ENCODE measurements at places on chromosomes 13 and 19. TPM values are rescaled to one million over a fixed set of nuclear protein-coding genes. Genes with fewer than 3 reads are reported as not detected.

The ZNF580 gene
- 13.7 TPM for total RNA-seq

The FXYD3 gene
- total RNA-seq = not detected

The UNC13A gene
- total RNA-seq = not detected

The CEACAM20 gene
- total RNA-seq = not detected

The ADGRE2 gene
- 2.3 TPM for total RNA-seq

The HCN2 gene
- not detected for total RNA-seq

The TLE2 gene
- 6.5 TPM for total RNA-seq

The KIR3DL1 gene
- total RNA-seq = not detected

The TRPC4 gene
- total RNA-seq = 0.19 TPM

The SPIB gene
- total RNA-seq = not detected

The IFNL1 gene
- total RNA-seq = not detected

The ZNF799 gene
- total RNA-seq = 7.5 TPM

The HSD17B14 gene
- total RNA-seq = 6.4 TPM

The PCP2 gene
- total RNA-seq = not detected

The COL4A2 gene
- 975 TPM for total RNA-seq

The APOC4 gene
- total RNA-seq = not detected

The MYO16 gene
- 0.51 TPM for total RNA-seq

The NLRP13 gene
- total RNA-seq = not detected

The NFKBIB gene
- 12.1 TPM for total RNA-seq

The F10 gene
- 25.5 TPM for total RNA-seq

The EFNB2 gene
- 4.6 TPM for total RNA-seq

The CD177 gene
- not detected for total RNA-seq

The CYP2F1 gene
- not detected for total RNA-seq

The NALCN gene
- 0.17 TPM for total RNA-seq

The SRRM5 gene
- 0.66 TPM for total RNA-seq

The PRSS57 gene
- total RNA-seq = not detected

The FPR1 gene
- total RNA-seq = 25.3 TPM

The PCDH17 gene
- 5.7 TPM for total RNA-seq

The SEMA6B gene
- total RNA-seq = 2.6 TPM

The PABPC3 gene
- 0.19 TPM for total RNA-seq

The BCL2L12 gene
- total RNA-seq = 7.9 TPM

The MTUS2 gene
- total RNA-seq = not detected

The NKG7 gene
- 3.7 TPM for total RNA-seq

The LAIR1 gene
- 34.6 TPM for total RNA-seq

The CNN1 gene
- 9.3 TPM for total RNA-seq

The FXYD1 gene
- total RNA-seq = 28.7 TPM

The CYP2A7 gene
- not detected for total RNA-seq

The SCEL gene
- 0.22 TPM for total RNA-seq

The PROSER3 gene
- total RNA-seq = 4.0 TPM

The KLK2 gene
- total RNA-seq = not detected

The ZNF234 gene
- total RNA-seq = 4.9 TPM

The GRIK5 gene
- total RNA-seq = not detected

The EXOC3L2 gene
- total RNA-seq = 0.51 TPM

The MRPS12 gene
- total RNA-seq = 21.9 TPM

The C13orf46 gene
- not detected for total RNA-seq

The OR10H1 gene
- total RNA-seq = not detected

The CCDC122 gene
- 2.6 TPM for total RNA-seq
